ENCODE measurements at places on chromosomes 6 and 20.

- DNase-seq, result no peak
Measured at GRCh38 chr6:160398674-160399271, 50.6 kb downstream of the SLC22A3 start.

GRCh38 chr20:3276680-3277015 lies 37.7 kb upstream of the SLC4A11 start:
- peak; percentile 62 for DNase-seq

- DNase-seq, result no peak
Measured at GRCh38 chr20:23917024-23917725, 37.6 kb upstream of the CST5 start.

DNA sequence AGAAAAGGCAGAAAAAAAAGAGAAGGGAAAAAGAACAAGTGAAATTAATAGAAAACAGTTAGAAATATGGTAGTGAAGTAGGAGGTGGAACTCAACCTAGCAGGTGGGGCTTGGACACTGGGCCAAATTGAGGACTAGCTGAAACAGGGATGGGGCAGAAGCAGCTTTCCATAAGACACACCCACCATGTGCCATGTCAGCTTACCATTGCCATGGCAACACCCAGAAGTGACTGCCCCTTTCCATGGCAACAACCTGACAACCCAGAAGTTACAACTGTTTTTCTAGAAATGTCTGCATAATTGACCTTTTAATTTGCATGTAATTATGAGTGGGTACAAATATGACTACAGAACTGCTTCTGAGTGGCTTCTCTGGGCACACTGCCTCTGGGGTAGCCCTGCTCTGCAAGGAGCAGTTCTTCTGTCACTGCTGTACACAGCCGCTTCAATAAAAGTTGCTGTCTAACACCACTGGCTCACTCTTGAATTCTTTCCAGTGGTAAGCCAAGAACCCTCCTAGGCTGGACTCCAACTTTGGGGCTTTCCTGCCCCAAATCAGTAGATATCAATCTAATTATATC lies 35.9 kb upstream of the SLC24A3 start:
- no peak for DNase-seq

DNA sequence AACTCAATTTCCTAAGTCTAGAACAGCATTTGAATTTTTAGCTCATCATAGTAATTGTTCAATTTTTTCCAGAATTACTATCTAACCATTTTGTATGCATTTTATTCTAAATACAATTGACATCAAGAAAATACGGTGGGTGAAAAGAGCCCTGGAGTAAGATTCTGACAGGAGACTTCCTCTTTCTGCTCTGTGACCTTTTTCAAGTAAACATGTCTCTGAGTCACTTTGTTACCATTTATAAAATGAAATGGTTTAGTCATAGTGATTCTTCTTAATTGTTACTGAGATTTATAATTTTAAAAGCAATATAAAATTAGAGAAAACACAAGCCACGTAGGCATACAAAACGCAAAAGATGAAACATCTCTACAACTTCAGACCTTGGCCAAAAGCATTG lies 80.2 kb downstream of the PLCB1 start:
- no peak for DNase-seq

DNA sequence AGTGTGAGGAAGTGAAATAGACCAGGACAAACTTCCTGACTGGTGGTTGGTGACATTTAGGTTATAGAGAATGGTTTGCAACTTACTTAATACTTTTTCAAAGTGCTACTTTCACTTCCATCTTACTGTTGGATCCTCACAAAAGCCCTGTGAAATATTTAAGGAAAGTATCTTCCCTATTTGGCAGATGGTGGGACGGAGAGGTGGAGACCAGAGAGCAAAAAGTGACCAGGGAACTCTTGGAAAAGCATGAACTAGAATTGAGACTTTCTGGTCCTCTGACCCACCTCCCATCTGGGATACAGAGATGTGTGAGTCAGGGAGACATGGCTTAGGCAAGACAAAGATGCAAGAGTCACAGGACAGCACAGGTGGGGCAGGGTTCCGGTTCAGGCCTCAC lies 3.0 kb downstream of the TRIM10 start:
- DNase-seq, result no peak

DNA sequence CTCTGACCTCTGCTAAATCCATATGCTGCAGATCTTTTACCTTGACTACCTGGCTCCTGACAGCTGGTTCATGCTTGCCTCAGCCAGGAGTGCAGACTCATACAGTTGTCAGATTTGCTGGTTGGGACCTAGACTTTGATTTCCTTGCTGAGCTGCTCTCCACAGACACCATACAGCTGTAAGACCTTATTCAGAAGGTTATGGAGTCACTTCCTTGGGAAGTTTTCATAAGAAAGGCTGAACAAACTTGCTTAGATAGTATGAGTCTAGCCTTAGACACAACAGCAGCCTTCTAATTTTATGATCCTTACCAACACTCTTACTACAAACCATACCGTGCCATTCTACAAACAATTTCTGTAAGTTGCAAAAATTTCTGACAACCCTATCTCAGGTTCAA lies 102.9 kb downstream of the EDN1 start:
- DNase-seq, result no peak

- DNase-seq, result no peak
Measured at GRCh38 chr20:39878809-39879208, 810.2 kb downstream of the MAFB start.

GRCh38 chr6:137637121-137637520 lies 142.9 kb upstream of the OLIG3 start:
- DNase-seq, result no peak

GRCh38 chr6:29531668-29532067 lies 27.9 kb downstream of the UBD start:
- no peak for DNase-seq

DNA sequence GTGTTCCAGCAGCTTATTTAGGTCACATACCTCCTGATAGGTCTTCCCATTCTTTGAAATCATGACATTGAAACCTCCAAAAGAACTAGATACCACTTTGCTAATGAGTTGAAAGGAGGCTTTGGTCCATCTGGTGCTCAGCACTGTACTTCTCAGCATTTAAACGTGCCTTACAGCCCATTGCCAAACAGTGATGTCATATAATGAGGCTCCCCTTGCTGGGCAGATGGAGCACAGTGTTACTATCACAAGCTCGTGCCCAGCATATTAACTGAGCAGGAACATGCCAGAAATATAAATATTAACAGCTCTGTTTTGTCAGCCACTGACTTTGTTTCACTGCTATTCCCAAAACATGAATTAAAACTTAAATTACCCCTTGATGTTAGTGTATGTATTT lies 25.5 kb upstream of the MAPK13 start:
- no peak for DNase-seq

DNA sequence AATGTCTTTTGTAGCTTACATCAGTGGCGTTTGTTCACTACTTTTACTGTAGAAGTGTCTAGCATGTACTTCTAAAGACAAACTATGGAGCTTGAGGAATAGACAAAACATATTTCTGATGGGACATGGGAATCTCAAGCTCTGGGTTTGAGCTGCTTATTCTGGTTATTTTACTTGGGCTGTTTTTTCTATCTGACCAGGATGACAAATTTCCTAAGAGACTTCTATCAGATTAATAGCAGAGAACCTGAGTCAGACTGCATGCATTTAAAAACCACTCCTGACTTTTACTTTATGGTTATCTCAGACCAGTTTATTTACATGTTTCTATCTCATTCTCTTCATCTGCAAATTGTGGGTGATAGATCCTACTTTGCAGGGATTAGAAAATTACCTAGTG lies 1282.3 kb upstream of the GJE1 start:
- DNase-seq, result no peak

DNA sequence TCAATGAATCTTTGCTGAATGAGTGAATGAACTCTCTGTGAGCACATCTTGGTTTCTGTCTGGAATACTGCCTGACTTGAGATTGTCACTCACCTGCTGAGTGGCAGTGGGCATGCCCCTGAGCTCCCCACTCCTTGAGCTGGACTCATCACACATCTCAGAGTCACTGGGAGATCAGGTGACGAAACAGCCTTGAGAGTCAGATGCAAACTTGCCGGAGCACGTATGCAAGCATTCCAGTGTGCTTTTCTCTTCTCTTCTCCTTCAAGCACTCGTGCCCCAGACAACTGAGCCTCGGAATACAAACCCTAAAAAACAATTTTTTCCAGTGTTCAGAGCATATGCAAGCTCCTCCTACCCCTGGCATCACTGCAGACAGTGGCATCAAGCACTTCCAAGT lies 9.4 kb upstream of the BMP7 start:
- no peak for DNase-seq

DNA sequence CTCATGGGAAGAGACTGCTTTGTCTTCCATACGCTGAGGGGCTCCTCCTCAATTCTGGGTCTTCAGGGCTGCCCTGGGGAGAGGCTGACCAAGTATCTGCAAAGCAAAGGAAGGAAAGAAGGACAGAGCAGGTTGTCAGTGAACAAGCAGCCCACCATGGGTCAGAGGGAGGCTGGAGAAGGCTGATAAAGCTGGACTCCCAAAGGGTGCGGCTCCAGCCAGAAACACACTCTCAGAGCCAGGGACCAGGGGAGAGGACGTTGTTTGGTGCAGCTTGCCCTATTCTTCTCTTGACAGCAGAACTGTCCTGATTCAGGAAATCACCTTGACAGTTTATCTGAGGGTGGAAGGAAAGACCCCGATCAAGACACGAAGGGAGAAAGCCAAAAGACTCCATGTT lies 10.4 kb upstream of the CTCFL start:
- no peak for DNase-seq

All from NCI-H1092 treated with DMSO at 0.1 percent for 48 hours (cell line).